ENCODE measurements at places on chromosomes 13 and 19.

GRCh38 chr19:35029737-35030256, 473 bp upstream of the SCN1B start:
- no peak for DNase-seq

GRCh38 chr13:20501592-20501991, 24.1 kb downstream of the CRYL1 start:
- DNase-seq: no peak

- DNase-seq: no peak
Measured at GRCh38 chr13:112103961-112104880, 37.3 kb downstream of the SOX1 start.

- no peak for DNase-seq
Measured at GRCh38 chr13:24682353-24682752, 2.1 kb downstream of the ATP12A start.

Data from heart right ventricle (tissue), 16 donors.